ENCODE measurements at places on chromosomes 12 and 14.
A peak's percentile ranks its signal among the peaks of the same experiment; 100 is the strongest.

DNA sequence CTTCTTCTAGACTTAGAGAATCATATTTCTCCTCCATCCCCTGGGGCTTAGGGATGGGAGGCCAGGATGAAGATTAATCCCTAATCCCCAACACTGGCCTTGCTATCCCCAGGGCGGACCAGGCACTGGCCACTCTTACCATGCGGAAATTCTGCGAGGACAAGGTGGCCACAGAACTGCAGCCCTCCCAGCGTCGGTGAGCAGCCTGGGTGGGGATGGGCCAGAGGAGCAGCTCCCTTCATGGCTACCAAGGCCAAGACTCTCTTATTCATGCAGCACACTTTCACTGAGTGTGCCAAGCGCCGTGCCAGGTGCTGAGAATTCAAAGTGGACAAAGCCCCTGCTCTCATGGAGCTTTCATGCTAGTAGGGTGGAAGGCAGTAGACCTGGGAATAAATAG lies 7.0 kb downstream of the TNS2 start:
- no peak for DNase-seq

GRCh38 chr14:95699412-95699811 lies 13.2 kb downstream of the TCL1B start:
- DNase-seq = no peak

- DNase-seq = peak; percentile 27
Observed at GRCh38 chr12:118299791-118300460, 72.8 kb downstream of the TAOK3 start.

DNA sequence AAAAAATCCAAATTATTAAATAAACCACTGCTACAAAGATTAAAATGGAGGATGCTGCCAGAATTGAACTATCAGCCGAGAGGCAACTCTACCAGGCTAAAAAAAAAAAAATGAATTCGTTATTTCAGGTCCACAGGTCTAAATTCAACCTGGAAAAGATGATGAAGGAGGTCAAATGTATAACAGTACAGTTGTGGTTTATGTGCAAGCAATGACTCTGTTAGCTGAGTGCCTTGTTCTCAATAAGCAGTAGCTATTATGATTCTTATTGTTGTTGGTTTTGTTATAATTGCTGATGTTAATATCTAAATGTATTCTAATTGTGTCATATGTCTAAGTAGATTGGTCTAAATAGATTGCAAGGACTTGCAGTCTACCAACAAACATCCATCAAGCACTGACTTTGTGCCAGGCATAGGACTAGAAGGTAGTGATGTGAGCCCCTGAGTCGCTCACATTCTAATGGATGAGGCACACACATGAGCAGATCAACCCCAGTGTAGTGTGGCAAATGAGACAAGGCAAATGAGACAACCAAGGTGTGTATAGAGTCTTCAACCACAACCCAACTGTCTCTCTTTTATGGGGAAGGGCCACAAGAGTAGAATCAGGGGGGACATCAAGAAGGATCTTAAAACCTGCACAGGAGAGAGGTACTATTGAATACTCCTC lies 77.0 kb upstream of the PLEKHG7 start:
- DNase-seq = no peak

DNA sequence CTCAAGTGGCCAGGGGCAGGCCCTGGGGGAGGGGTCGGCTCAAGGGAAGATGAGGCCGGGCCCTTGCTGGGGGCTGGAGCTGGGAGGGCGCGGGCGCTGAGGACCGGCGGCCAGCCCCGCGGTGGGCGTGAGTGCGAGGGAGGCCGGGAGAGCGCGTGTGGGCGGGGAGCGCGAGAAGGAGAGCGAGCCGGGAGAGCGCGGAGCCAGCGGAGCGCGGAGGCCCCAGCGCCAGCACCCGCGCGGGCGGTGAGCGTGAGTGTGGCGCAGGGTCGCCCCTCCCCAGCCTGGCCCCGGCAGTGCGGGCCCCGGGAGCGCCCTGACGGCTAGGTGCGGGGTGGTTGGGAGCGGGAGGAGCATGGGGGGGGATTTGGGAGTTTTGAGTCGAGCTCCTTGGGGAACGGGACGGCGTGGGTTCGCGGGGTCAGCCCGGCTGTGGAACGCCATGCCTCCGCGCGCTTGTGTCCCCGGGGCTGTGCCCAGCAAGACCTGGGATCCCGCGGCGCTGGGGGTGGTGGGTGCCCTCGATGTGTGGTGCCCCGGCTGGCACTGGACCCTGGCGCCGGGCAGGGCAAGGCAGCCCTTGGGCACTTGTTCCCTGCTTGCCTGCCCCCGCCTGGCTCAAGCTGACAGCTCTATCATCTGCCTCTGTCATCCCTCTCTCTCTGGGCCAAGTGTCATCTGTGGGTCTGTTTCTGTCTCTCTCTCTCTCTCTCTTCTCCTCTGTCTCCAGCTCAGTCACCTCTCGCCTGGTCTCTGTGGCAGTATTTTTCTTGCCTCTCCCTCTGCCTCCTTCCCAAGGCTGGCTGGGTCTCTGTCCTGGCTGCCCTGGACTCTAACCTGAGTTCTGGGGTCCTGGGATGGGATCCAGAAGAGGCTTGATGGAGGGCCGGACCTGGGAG lies at the start of gene LBHD2:
LBHD2 (plus strand) TSS at position 190 of the 899 bp plus-strand sequence. CDS start 1,803 bp downstream, outside the sequence.
- peak; percentile 44 for DNase-seq

GRCh38 chr12:2095878-2096277 lies 43.1 kb downstream of the CACNA1C start:
- no peak for DNase-seq

DNA sequence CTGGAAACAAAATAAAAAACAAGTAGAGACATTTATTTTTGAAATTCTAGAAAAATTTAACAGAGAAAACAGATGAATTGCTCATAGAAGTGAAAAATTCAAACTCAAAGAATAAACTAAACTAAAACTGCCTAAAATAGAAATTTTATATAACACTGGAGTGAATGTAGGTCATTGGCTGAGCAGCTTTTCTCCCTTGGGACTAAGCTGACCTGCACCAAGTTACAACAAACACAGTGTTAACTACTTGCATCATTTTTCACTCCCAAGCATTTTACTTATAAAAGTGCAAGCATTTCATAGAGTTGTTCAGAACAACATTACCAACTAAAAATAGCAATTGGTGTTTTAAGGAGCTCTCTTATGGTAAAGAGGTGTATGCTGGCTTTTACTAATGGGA lies 298.1 kb downstream of the MED13L start:
- no peak for DNase-seq

DNA sequence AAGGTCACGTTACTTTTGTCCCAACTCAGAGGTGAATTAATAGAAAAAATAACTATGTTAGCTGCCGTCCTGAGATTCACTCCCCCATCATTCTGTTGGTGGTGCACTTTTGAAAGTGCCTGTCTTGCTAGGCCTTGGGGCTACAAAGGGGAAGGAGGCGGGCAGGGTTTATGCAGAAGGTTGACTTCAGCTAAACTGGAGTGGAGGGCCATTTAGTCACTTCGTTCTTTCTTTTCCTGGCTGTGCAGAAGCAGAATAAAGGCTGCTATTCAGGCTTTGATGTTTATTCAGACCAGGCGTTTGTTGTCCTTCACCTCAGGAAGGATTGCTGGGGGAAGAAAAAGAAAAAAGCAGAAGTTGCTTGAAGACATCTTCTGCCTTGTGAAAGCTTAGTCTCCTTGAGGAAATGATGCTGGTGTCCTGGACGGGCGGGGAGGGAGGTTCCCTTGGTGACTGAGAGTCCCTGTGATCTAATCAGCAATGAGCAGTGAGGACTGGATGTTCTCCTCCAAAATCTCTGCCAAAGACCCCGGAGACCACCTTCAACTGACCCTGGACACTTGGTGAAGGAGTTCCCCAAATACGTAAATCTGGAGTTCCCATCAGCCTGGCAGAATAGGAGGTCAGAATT lies 4.0 kb downstream of the GLT1D1 start:
- DNase-seq = no peak

GRCh38 chr12:122963941-122964265 lies 2.4 kb downstream of the ABCB9 start:
- peak; percentile 70 for DNase-seq

DNA sequence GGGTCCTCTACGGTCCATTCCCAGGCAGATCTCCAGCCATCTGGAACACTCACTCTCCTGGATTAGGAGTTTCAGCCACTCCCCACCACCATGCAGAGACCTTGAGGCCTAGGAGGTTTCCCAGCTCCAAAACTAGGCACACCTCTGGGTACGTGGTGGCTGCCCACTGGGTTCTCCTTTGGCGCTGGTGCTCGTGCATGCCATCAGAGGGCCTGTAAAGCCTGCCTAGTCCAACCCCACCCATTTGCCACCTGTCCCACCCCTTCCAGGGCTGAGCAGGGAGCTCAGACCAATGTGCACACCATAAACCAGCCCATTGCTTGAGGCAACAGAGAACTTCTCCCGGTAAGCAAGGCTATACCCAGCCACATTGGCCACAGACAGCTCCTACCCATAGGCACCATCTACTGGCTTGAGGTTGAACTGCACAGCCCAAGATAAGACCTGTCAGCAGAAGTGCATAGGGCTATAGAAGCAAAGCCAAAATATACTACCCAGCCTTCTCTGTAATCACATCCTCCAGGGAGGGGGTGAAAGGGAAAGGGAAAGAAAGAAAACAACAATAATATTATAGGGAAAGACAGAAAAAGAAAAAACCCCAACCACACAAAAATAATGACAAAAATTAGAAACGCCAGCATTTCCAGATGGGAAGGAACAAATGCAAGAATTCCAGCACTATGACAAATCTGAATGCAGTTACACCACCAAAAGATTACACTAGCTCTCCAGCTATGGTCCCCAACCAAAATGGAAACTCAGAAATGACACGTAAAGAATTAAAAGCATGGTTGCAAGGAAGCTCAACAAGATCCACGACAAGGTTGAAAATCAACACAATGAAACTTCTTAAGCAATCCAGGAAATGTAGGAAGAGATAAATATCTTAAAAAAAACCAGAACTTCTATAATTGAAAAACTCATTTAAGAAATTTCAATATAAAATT lies 111.9 kb upstream of the CCDC175 start:
- peak; percentile 76 for DNase-seq

DNA sequence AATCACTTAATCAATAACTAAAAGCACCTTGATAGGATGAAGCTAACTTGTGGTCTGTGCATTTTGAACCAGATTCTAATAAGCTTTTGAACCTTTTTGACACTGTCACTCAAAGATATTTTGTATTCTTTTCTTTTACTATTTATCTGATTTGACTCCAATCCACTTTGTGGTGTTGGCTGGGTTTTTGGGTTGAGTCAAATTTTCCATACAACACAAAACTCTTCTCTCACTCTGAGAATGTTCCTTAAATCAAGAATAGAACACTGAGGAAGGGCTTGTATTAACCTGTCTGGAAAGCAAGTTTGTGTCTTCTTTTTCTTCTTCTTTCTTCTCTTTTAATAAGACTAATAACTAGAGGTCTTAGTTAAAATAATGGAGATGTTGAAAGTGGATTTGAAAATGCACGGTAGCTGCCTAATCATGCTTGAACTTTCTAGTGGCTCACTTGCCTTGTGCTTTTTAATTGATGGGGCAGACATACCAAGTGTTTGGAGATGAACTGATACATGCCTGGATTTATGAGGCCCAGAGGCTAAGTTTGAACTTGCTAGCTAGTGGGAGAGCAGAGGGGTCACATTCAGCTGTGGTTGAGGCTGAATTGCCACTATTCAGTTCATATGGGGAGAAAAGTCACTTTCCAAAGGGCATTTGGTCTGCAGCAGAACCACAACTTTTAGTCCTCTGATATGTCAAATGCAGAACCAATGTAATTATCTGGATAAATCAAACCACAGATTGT lies 93.5 kb upstream of the PTHLH start:
- DNase-seq = peak; percentile 34

DNA sequence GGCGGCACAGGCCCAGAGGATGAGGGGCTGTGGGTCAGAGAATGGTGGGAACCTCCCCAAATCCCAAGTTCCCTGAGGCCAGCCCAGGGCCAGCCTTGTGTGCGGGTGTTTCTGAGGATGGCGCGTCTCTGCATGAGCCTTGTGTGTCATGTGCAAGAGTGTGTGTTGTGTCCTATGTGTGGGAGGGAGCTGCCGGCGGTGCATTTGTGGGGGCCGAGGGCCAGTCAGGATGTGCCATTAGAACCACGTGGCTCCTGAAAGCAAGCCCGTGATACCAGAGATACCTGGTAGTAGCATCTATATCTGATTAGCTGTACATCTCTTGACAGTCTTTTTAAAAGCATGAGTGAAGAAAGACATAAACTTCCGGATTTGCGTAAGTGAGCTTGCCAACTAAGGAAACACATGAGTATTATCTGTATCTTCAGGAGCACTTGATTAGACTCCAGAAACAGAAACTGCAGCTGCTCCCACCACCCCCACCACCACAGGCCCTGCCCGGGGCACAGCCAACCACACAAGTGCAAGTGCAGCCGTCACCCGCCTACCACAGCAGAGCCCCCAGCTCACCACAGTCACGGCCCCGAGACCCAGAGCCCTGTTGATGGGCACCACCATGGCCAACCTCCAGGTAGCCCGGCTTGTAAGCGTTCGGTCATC lies 19.2 kb downstream of the DDX51 start:
- DNase-seq = no peak

DNA sequence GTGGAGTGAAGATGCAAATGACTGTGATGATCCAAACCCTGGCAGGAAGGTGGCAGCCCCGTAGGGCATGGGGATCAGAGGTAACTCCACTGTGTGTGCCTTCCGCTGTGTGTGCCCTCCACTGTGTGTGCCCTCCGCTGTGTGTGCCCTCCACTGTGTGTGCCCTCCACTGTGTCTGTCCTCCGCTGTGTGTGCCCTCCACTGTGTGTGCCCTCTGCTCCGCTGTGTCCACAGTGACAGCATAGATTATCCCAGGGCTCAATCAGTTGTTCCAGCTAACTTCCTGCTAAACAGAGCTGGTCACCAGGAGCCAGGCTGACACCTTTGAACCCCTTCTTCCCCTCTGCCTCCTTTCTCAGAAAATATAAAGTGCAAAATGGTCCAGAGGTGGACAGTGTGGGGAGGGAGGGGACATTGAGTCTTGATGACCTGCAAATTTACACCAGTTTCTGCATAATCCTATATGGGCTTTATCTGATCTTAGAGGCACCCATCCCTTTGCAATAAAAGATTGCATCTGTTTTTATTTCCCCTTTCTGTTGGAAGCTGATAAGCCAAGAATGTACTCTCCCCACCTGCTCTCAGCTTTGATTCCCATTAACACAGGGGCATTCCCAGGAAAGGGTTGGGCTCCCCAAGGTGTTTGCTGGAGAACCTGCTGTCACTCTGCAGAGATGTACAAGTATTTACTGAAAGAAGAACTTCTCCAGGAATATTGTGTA lies 21.6 kb upstream of the HNF1A start:
- no peak for DNase-seq

- no peak for DNase-seq
Observed at GRCh38 chr12:52371716-52372115, 4.4 kb upstream of the KRT85 start.

GRCh38 chr12:130916241-130916911 lies 37.3 kb upstream of the ADGRD1 start:
- peak; percentile 68 for DNase-seq

DNA sequence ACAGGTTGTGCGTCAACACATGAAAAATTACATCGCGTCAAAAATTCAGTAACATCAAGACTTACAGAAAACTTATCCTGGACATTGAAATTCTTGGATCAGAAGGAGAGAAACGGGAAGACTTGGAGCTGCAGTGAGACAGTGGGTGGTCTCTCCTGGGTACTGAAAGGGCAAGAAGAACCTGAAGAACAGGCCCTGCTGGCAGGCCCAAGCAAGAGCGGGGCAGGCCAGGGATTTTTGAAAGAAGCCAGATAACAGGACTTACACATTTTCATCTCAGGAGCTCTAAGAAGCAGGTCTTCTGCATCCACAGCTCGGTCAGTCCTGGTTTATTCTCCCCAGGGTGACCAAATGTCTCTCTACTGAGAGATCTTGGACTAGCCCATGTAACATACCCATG lies 466.5 kb upstream of the SOX5 start:
- no peak for DNase-seq
